NCI-H1092 (cell line): ENCODE measurements at places on chromosomes 12 and 14.

DNA sequence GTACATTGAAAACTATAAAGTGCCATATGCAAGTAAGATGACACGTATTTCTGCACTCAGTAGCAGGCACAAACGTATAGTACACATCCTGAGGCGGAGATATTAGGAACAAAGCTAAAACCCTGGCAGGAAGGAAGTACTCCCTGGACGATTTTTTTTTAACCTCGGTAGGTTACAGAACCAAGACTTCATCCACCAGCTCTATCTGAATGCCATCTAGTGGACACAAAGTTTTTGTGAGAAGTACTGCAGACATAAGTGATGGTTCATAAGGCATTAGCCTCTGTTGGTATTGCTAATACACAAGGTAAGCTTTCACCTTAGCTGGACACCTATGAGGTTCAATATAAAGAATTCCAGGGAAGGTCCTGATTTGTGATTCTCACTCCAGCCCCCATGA is 83.0 kb upstream of the CCDC196 start:
- no peak for DNase-seq

GRCh38 chr12:118175823-118176447 is 40.0 kb downstream of the PEBP1 start:
- DNase-seq: no peak

- DNase-seq: no peak
Measured at GRCh38 chr14:52355016-52355431, 40.9 kb downstream of the PTGER2 start.

- no peak for DNase-seq
Measured at GRCh38 chr12:45681465-45681864, 48.0 kb upstream of the ARID2 start.

DNA sequence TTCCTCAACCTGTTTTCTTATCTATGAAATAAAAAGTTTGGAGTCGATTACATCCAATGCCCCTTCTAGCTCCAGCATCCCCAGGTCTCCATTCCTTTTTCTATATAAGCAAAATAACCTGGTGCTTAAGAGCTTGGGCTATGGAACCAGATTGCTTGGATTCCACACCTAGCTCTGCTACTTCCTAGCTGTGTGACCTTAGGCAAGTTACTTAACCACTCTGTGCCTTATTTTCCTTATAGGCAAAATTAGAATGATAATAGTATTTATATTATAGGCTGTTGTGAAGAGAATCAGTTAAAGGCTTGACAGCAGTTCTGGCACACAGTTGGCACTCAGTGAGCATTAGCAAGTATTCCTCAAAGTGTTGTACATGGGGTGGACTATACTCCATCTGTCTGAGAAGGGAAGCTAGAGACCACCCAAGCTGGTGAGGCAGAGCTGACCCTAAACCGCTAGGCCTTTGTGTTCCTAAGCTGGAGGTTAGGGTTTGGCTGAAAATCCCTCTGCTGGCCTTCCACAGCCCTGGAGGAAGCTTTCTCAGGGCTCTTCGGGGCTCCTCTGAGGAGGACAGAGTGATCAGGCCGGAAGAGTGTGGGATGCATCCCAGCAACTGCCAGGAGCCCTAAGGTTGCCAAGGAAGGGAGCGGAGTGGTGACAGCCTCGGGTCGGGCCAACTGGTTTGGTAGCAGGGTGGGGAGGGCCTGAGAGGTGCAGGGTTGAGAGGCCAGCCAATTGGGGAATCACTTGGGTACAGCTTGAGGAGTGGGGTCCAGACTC is 6.0 kb upstream of the KRT4 start:
- DNase-seq: no peak

- DNase-seq: no peak
Measured at GRCh38 chr12:55728186-55728938, 447 bp downstream of the CD63 start.

- DNase-seq: no peak
Measured at GRCh38 chr14:104582005-104582404, 2.4 kb downstream of the C14orf180 start.

GRCh38 chr12:75706786-75707605 is 195.6 kb upstream of the KRR1 start:
- DNase-seq: no peak

DNA sequence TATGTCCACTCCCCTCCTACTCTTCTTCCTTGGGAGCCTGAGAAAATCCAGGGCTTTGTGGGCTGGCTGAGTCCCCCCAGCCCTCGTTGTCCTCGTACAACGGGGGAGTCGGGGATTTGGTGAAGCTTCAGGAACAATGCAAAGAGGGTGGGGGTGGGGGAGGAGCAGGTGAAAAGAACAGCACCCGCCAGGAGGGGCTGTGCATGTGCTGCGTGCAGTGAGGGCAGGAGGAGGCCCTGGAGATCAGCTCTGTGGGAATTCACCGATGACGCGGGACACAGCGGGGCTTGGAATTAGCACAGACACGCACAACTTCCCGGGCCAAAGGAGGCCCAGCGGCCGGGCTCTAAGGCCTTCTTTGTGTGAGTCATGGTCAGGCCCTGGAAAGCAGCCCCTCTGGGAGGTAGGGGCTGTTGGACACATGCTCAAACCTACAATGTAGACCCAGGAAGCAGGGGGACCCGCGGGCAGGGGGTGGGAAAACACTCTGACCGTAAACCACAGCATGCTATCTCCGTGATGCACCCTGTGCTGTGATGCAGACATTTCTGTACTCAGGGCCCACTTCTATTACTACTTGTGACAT is 32.8 kb downstream of the RBM19 start:
- DNase-seq: no peak
